Hematopoietic multipotent progenitor cell (in vitro differentiated cells): ENCODE measurements at places on chromosomes 2 and 18.

GRCh38 chr2:120432293-120432975 lies 86.5 kb downstream of the INHBB start:
- DNase-seq, result no peak

- no peak for DNase-seq
Observed at GRCh38 chr2:35821675-35822074, 533.9 kb upstream of the CRIM1 start.

DNA sequence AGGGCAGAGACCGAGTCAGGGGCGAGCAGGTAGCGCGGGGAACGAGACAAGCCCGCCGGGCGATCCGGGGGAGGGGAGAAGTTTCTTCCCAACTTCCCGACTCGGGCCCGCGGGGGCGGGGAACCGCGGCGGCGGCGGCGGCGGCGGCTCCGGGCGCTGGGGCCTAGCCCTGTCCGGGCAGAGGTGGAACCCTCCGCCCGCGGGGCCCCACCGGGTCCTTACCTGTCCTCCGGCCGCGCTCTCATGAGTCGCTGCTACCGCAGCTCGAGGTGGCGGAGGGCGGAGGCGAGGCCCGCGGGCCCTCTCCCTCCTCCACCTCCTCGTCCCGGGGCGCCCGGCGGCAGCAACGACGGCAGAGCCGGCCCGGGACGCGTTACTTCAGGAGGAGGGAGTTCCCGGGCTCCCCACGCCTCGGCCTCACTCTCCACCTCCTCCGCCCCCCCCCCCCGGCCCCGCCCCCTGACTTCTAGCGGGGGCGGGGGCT lies at the start of gene YES1:
Gene YES1, minus strand, starts transcription at position 351 of the 484 bp plus-strand sequence. CDS start 55,415 bp downstream, outside the sequence.
- DNase-seq, result no peak

DNA sequence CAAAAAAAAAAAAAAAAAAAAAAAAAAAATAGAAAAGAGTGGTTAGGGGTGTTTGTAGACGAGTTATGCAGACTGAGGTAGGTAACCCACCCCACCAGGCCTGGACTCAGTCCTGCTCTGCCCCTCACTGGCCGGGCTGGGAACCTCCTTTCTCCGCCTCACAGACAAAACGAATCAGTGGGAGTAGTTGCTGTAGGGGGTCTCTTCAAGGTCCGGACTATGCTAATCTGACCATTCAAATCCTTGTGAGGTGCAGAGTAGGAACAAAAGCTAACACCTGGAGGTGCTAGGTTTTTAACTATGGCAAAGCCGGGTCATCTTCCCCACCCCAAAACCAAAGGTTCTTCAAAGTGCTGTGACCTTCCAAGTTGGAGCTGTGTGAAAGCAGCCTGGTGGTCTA lies 223.7 kb downstream of the SLC4A3 start:
- DNase-seq, result no peak

DNA sequence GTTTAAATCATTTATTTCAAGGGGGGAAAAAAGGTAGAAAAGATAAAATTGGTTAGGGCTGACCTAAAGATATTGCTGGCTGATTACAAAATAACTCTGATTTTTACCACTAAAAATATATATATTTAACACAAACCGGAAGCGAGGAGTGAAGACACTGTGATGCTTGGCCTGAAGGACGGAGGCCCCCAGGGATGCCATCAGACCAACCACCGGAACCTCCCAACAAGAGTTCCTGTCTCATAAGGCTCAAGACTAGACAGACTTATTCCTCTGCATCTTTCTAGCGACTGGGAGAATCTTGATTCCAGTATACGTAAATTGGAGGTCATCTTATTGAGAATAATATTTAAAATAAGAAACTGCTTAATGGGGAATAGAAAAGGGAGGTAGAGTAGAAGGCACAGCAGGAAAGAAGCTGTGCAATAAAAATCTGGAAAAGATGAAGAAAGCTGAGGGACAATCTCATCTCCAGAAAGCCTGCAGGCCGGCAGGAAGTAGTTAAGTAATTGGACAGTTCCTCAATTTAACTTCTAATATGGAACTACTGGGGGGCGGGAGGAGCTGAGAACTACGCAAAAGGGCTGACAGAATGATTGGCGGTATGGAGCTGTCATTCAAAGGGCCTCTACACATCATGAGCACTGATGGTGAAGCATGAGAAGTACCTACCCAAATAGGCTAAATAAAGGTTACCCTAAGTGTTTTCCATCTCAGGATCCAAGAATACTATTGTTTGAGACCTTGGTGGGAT lies 91.1 kb downstream of the DTNB start:
- no peak for DNase-seq

GRCh38 chr2:232376260-232376659 lies 2.3 kb upstream of the ALPP start:
- no peak for DNase-seq

- no peak for DNase-seq
Observed at GRCh38 chr18:34857320-34857719, 147.2 kb downstream of the DTNA start.

GRCh38 chr2:133452583-133452982 lies 115.7 kb downstream of the NCKAP5 start:
- no peak for DNase-seq
